ENCODE measurements at places on chromosomes 12 and 14.
A peak's percentile ranks its signal among the peaks of the same experiment; 100 is the strongest.

GRCh38 chr12:101604132-101604531 is 9.4 kb downstream of the MYBPC1 start:
- DNase-seq = no peak

- no peak for DNase-seq
Measured at GRCh38 chr12:52005903-52006703, 643 bp upstream of the TAMALIN start.

DNA sequence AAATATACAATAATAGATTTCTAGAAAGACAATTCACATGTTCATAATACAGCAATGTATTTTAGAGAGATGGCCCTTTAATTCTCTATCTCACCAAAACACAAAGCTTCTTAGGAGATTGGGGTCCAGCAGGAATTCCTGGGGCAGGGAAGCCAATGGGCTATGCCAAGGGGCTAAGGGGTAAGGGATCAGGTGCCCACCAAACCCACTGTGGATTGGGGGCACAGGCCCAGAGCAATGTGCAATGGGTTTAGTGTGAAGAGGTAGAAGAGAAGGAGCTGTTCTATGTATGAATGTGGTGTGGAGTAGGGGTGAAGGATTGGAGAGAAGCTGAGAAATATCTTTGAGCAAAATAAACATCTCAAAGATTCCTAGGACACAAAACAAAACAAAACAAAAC is 2.6 kb downstream of the HOXC13 start:
- no peak for DNase-seq

DNA sequence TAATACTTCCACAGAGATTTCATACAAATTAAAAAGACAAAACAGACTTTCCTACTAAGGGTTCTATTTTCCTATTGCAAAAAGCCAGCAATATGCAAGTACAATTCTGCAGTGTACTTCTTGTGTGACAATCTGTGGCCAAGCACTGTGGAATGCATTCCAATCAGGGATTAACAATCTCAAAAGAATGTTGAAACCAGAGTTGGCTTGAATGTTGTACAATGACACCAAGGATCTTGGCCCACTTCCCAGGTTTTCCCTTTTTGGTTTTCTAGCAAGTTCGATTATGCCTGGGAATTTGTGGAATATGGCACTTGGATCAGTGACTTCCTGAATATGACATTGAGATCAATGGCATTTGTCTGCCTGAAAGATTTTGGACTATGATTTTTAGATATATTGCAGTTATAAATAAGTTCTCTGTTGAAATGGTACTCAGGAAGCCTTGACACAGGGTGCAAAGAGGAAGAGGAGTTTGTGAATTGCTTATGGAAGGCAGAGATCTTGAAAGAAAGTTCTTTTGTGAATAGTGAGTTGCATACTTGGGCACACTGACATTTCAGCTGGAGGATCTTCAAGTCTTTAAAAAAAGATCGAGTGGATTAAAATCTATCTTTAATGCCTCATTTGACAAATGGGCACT is 81.4 kb upstream of the FERMT2 start:
- peak; percentile 85 for DNase-seq

- DNase-seq = peak; percentile 8
Measured at GRCh38 chr12:118404876-118405521, 28.6 kb downstream of the SUDS3 start.

DNA sequence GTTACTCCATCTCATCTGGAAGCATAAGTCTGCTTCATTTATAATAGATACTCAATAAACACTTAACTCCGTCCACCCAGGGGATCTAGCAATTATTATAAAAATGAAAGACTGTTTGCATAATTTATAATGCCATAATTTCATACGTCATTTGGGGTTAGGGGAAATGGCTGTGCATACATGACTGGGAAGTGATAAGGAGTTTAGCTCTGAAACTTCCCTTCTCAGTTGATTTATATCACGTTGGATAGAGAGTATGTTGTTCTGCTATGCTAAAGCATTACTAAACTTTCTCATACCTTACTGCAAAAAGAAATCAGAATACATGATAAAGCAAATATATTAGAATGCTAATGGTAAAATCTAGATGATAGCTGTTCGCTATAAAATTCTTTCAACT is 90.4 kb upstream of the DYNC1H1 start:
- DNase-seq = no peak

- DNase-seq = no peak
Measured at GRCh38 chr14:67228325-67228984, 12.8 kb upstream of the PALS1 start.

GRCh38 chr14:45793081-45793480 is 540.1 kb upstream of the MIS18BP1 start:
- no peak for DNase-seq

GRCh38 chr14:54722791-54723432 is 156.0 kb downstream of the SAMD4A start:
- no peak for DNase-seq

- no peak for DNase-seq
Measured at GRCh38 chr12:98572010-98572409, 21.5 kb upstream of the SLC25A3 start.

DNA sequence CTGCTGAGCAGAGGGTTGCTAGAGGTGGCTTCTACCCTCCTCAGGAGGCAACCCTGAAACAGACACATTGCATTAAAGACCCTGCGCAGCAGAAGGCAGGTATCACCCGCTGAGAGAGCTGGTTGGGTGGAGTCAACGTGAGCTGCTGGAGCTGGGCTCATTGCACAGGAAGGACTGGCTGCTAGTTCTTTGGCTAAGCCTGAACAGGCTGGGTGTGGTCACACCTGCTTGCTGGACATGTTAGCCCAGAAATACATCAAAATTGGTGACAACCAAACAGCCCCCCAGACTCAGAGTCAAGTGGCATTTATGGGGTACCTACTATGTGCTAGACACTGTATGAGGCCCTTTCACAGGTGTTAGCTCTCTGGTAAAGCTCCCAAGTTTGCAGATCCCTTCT is 33.8 kb upstream of the IRF2BPL start:
- DNase-seq = no peak

GRCh38 chr12:47408171-47408871 is 297.5 kb downstream of the RPAP3 start:
- no peak for DNase-seq

- DNase-seq = no peak
Measured at GRCh38 chr14:92704036-92704804, 44.2 kb downstream of the LGMN start.

DNA sequence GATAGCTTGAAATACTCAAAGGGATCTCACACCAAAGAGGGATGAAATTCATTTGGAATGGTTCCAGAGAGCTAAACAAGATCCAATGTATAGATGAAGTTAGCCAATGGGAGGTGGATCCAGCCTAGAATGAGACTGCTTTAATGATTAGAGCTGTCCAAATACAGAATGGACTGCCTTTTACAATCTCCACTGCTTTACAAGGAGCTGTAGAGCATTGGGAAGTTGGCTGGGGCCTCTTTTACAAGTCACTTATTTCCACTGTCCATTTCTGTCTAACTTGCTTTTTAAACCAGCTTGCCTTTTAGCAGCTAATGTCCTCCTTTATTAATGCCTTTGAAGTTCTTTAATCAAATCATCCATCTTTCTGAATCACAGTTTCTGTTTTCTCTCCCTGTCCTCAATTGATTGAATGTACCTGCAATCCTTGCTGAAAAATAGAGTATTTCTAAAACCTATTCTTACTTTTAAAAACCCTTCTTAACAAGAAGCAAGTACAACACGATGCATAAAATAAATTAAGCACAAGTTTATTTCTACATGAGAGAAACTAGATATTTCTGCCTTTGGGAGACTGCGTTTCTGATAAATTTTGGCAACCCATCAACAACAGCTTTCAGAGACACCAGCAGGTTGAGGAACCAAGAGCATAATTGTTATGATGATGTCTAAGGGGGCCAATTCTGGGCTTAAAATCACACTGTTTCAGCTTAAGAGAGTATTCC is 3.4 kb upstream of the ATP2A2 start:
- DNase-seq = no peak

DNA sequence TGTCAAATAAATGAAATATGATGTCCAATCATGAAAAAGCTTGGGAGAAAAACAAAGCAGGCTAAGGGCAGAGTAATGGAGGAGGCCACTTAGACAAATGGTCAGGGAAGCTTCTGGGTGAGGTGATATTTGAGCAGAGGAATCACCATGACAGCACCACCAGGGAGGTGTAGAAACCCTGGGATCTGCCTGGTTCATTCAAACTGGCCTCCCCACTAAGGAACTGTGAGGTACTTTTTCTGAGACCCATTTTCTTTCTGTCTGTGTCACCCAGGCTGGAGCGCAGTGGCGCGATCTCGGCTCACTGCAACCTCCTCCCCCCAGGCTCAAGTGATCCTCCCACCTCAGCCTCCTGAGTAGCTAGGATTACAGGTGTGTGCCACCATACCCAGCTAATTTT is 7.8 kb upstream of the SSH1 start:
- no peak for DNase-seq

DNA sequence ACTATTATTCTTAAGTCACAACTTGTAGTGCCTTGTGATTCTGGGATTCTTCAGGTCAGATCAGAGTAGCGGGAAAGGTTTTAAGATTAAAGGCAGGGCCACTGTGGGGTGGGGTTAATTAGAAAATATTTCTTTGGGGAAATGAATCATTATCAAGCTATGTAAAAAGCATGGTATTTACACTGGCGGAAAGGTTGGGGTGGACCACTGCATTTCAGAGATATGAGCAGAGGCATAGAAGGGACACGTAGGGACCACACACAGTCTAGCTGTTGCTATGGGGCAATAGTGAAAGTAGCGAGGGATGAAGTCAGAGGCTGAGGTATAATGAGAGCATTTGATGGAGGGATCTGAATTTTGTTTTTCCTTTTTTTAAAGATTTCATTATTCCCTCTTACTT is 31.7 kb upstream of the KCNH3 start:
- DNase-seq = peak; percentile 68

DNA sequence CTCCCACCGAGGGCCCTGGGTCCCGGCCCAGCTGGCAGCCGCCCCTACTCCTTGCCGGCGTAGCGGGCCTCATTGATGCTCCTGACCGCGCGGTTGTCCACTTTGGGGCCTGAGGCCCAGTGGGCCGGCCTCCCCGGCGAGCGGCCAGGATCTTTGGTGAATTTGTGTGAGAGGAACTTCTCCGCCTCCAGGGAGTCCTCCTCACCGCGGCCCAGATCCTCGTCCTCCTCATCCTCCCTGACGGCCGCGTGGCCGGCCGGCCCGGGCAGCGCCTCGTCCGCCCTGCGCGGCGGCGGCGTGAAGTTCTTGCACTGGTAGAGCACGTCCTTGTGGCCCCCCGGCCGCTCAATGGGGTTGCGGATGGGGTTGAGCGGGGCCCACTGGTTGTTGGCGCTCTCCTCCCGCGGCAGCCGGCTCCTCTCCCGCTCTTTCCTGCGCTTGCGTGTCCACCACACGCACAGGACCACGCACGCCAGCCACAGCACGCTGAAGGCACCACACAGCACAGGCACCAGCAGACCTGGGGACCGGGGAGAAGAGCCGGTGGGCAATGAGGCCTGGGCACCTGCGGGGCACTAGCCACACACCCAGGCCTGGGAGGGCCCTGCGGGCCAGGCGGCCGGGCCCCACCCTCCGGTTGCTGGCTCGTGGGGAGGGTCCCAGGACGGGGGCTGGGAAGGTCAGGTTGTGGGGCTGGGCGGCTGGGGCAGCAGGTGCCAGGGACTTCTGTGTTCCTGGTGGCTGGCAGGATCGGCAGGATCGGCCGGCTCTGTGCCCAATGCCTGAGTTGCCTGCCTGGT is 25.7 kb downstream of the JAG2 start:
- DNase-seq = no peak

GRCh38 chr12:104220931-104221330 is 5.4 kb downstream of the TXNRD1 start:
- no peak for DNase-seq

DNA sequence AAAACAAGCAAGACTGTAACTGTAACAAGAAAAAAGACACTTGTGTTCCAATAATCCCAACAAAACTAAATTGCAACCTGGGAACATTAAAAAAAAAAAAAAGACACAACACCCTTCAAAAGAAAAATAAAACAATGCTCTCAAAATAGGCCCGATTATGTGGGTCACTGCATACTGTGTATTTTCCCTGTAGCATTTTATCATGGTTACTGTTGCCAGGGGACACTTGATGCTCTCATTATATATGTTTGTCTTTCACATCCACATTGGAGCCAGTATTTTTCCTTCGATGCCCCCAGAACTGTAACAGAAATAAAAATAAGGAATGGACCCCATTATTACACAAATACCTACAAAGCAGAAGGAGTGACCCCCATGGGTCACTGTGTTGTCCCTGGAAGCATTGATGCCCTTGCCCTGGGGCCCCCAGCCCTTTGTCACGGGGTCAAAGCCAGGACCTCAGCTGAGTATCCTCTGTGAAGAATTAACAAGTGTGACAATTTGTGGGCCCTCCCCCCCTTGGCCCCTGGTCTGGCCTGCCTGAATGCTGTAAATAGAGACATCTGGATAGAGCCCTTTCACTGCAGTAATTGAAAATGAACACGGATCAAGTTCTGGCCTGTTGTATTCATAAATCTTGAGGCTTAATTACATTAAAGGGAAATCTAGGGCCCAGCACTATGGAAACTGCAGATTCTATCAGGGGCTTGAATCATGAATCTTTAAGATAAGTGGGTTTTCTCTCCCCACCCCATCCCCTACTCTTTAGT is 72.8 kb downstream of the C12orf42 start:
- DNase-seq = no peak

DNA sequence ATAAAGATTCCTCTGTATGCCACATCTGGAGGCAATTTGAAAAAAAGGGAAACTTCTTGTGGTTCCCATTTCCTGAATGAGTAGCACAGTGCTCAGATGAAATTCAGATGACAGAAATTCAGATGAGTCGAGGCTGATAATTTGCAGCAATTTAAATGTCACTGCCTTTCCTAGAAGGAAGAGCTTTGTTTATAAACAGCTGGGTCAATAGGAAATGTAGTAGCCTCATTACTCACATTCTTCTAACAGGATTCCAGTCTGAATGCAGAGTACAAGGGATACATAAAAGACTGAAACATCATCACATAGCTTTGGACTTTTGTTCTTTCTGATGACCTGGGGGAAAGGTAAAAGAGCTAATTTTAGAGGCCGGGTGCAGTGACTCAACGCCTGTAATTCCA is 11.3 kb upstream of the DACT1 start:
- DNase-seq = peak; percentile 58

Measured in fibroblast of skin of left biceps (primary cell).